NCI-H2227 treated with DMSO at 0.1 percent for 48 hours (cell line): ENCODE measurements at places on chromosomes 16 and 17.
A peak's percentile ranks its signal among the peaks of the same experiment; 100 is the strongest.

- DNase-seq, result peak; percentile 48
Measured at GRCh38 chr17:80664217-80664790, 119.7 kb downstream of the RPTOR start.

GRCh38 chr16:77745972-77746371 lies 23.7 kb downstream of the NUDT7 start:
- DNase-seq, result no peak

DNA sequence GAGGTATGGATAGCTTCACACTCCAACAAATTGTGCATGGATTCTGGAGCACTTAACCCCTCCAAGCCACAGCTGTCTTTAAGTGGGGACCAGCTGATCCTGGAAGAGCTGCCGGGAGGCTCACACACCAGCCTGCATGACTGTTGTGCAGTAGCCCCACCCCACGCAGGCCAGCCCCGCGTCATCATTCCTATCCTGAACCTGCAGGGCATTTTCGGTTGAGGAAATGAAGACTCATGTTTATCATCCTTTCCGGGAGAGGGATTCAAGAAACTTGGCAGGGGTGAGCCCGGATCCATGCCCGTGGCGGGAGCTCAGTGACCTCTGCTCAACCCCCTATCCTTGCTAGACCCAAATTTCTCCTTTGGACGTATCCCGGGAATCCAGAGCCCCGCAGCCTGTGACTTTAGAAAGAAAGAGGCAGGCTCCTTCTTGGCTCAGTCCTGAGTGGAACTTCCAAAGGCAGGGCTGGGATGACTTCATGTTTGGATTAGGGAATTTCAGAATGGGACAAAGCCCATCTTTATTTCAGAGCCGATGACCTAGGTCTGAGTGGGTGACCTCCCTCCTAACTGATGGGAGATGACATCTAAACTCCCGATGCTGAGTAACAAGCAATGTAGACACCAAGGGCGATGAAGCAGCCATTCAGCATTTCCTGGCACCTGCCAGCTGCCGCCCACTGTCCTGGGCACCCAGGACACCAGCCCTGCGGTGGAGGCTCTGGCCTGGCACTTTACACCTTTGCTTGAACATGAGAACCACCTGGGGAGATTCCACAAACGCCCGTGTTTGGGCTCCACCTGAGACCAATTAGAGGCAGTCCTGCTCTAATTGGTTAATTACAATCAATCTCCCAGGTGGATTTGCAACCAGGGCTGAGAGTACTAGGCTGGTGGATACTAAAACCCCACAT lies 43.3 kb upstream of the CMIP start:
- no peak for DNase-seq

- no peak for DNase-seq
Measured at GRCh38 chr16:29901607-29901945, 1.3 kb downstream of the ASPHD1 start.

DNA sequence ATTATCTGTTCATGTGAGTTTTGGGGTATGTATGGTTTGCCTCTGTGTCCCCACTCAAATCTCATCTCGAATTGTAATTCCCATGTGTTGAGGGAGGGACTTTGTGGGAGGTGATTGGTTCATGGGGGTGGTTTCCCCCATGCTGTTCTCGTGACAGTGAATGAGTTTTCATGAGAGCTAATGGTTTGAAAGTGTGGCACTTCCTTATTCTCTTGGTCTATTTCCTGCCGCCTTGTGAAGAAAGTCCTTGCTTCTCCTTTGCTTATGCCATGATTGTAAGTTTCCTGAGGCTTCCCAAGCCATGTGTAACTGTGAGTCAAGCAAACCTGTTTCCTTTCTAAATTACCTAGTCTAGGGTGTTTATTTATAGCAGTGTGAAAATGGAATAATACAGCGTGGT lies 128.1 kb upstream of the HS3ST4 start:
- no peak for DNase-seq

GRCh38 chr17:10215286-10215685 lies 16.9 kb upstream of the GAS7 start:
- DNase-seq, result no peak

DNA sequence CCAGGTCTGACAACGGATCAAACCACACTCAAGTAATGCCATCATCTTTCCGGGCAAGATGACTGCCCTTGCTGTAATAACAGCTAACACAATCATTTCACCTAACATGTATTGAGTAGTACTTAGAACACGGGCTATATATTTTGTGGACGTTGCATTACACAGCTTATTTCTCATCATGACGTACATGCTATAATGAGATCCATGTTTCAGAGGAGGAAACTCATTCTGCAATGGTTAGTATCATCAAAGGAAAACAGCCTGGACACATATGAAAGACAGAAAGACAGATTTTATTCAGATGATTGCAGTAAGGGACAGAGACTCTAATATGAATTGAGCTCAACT lies 446.7 kb downstream of the HS3ST3B1 start:
- no peak for DNase-seq

DNA sequence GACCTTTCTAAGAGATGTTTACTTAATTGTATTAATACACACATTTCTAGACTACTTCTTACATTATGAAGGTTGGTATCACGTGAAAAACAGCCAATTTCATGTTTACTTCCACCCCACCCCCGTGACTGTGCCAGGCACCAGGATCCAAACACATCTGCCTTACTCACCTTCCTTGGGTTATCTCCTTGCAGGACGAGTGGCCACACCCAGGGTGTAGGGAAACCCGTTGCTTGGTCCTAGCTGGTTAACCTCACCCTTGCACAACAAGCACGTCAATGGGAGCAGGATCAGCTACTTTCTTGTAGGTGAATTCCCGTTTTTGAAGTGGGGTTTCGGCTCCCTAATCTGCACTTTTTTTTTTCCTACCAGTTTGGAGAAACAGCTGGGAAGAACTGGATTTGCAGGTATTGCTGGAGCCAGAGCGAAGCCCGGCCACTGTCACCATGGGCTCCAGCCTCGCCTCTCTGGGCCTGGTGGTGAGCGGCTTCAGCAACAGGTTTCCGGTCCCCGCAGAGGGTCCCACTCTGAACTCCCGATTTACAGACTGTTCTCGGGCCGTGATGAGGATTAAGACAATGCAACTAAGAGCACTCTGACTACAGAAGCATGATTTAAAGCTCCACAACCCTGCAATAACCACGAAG lies 2.1 kb upstream of the UBB start:
- DNase-seq, result no peak

DNA sequence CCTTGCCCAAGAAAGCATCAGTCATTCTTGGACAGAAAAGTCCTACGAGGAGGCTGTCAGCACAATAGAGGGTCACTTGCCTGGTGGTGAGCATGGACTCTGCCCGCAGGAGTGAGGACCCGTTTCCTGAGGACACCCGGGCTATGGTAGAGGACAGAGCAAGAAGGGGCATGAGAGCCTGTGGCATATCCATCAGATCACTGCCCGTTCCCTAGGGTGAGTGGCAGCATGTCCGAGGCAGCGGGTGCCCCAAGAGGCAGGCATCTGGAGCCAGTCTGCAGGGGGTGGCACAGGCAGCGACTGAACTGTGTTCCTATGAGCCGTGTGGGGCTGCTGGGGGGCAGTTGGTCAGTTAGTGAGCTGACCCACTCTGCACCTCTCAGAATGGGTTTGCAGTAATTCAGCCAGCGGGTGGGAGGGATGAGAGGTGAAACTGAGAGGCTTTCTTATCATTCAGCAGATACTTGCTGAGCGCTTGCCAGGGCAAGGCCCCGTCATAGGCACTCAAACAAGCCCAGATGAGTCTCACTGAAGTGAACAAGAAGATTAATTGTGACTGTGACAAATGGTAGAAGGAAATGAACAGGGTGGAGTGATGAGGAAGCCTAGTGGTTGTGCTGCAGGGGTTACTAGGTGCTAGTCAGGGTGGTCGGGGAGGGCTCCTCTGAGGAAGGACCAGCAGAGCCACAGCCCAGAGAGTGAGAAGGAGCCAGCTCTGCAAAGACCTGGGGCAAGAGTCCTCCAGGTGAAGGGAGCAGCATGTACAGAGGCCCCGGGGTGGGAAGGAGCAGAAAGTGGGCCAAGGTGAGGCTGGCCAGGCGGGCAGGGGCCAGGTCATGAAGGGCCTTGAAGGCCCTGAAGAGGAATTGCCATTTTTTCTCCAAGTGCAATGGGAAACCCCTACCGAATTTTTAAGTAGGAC lies 87.9 kb downstream of the CLEC16A start:
- DNase-seq, result no peak

- peak; percentile 68 for DNase-seq
Measured at GRCh38 chr17:72725433-72726068, 366.9 kb downstream of the SLC39A11 start.

GRCh38 chr17:69069226-69069750 lies 8.6 kb upstream of the ABCA9 start:
- no peak for DNase-seq

DNA sequence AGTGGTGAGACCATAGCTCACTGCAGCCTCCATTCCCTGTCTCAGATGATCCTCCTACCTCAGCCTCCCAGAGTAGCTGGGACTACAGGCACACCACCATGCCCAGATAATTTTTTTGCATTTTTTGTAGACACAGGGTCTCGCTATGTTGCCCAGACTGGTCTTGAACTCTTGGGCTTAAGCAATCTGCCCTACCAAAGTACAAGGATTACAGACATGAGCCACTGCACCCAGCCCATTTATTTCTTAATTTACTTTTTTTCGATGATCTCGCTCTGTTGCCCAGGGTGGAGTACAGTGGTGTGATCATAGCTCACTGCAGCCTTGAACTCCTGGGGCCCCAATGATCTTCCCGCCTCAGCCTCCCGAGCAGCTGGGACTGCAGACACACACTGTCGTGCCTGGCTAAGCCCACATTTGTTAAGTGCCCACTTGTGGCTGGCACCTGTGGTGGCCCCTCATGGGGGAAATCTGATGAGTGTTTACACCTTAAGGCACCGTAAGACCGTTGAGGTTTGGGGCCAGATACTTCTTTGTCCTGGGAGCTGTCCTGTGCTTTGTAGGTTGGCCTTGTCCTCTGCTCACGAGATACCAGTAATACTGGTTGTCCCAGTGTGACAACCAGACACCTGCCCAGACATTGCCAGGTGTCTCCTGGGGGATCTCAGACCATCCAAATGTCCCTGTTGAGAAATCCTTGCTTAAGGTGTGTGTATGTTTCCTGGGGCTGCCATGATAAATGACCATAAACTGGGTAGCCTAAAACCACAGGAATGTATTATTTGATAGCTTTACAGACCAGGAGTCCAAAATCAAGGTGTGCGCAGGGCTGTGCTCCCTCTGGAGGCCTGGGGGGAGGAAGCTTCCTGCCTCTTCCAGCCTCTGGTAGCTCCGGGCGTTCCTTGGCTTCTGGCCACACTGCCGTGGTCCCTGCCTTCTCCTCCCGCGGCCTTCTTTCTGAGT lies 141.4 kb upstream of the GSE1 start:
- DNase-seq, result no peak

GRCh38 chr17:31627960-31628359 lies 231.1 kb downstream of the COPRS start:
- DNase-seq, result no peak

- DNase-seq, result no peak
Measured at GRCh38 chr16:67112591-67113399, 3.1 kb downstream of the PHAF1 start.

- DNase-seq, result no peak
Measured at GRCh38 chr17:61340431-61341209, 59.0 kb upstream of the TBX2 start.

GRCh38 chr16:4051591-4051990 lies 64.7 kb downstream of the ADCY9 start:
- DNase-seq, result no peak

- DNase-seq, result no peak
Measured at GRCh38 chr16:73847090-73847489, 449.5 kb upstream of the PSMD7 start.

- DNase-seq, result no peak
Measured at GRCh38 chr17:60351012-60351695, 40.8 kb downstream of the USP32 start.

- DNase-seq, result no peak
Measured at GRCh38 chr17:1197379-1197778, 17.6 kb upstream of the ABR start.

DNA sequence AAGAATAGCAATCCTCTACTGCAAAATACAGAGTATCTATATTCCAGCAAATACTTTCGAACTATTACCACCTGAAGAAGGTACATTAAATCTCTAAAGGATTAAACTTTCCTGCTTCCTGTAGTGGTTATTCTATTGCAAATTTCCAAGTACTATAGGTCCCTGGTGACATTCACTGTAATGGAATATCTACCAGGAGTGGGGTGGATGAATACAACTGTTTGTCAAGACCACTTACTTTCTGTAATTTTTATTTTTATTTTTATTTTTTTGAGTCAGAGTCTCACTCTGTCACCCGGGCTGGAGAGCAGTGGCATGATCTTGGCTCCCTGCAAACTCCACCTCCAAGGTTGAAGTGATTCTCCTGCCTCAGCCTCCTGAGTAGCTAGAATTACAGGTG lies 389.5 kb downstream of the TMEM114 start:
- no peak for DNase-seq

DNA sequence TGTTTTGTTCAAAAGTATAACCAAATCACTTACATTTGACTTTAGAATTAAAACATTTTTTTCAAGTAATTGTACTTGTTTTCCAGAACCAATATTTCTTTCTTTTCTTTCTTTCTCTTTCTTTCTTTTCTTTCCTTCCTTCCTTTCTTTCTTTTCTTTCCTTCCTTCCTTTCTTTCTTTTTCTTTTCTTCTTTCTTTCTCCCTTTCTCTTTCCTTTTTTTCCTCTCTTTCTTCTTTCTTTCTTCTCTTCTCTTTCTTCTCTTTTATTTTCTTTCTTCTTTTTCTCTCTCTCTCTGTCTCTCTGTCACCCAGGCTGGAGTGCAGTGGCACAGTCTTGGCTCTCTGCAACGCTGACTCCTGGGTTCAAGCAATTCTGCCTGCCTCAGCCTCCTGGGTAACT lies 26.4 kb upstream of the PSMC5 start:
- no peak for DNase-seq

- DNase-seq, result no peak
Measured at GRCh38 chr17:72766761-72767356, 325.6 kb downstream of the SLC39A11 start.

DNA sequence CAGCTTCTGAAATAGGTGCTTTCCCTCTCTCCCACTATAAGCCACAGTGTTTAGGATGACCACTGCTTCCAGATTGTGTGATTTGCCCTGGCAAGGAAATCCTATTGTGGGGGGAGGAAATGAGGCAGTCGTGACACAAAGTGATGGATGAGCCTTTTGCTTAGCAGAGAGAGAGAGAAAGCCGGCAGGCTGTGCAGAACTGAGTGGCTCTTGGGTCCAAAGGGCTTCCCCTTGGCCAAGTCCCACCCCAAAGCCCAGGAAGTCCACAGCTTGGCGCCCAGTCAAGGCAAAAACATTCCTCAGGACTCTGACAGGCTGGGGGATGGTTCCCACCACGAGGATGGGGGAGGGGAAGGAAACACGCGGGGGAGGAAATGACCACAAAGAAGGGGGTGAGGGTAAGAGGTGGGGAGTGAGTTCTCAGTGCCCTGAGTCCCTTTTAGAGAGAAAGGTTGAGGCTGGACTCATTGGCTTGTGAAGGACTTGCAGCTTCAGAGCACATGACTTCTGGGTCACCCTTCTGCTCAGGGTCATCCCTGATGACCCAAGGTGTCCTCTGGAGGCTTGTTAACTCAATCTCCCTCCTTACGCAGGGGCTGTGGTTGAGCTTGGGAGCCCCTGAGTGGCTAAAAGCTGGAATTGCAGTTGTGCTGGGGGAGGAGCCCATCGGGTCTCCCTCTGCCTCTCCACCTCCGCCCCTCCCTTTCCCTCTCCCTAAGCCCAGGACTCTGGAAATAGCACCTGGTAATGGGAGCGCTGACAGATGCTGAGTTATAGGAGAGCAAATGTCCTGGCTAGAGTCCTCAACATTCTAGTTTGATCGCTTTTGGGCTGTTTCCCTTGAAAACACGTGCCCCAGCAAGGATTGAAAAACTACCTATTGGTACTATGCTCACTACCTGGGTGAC lies 10.3 kb upstream of the MSL1 start:
- DNase-seq, result peak; percentile 84
